ENCODE measurements at places on chromosomes 2 and 18.

GRCh38 chr18:22193466-22193865 is 24.1 kb downstream of the GATA6 start:
- DNase-seq, result no peak

GRCh38 chr18:47313901-47314300 is 62.4 kb upstream of the SKOR2 start:
- DNase-seq, result no peak

DNA sequence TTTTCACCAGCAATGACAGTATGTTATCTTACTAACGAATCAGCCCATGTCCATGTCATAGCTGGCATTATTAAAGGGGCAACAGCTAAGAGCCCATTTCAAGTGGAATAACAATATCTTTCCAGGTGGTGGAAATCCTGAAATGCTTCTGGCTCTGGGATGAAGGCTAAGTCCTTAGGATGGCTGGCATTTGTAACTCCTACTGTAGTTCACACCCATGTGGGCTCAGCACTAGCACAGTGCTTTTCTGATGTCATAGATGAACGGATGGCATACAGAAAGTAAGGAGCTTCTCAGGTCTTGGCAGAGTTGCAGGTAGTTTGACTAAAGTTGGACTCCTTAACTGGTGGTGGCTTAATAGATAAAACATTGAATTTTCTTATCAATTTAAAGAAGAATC is 10.0 kb downstream of the TMEM200C start:
- DNase-seq, result no peak

- DNase-seq, result no peak
Observed at GRCh38 chr2:1518867-1519530, 105.7 kb downstream of the TPO start.

DNA sequence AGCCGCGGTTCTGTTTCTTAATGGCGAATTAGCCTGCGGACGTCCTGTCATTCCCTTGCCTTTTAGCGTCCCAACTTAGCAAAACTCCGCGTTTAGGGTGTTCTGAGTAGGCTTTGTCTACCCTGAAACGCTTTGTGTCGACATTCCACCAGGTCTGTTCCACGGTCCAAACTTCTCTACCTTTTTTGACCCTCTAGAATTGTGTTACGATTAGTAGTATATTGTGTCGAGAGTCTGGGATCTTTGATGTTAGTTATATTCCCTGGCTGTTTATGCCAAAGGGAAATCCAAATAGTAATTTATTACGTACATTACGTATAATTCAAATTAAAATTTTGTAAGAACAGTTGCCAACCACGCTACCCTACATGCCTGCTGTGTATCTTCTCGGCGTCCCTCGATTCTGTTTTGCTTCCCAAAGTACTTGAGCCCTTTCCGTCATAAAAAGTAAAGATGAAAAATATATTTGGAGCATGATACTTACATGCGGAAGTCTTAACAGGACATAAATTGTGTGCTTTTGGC is 495 bp upstream of the TTC32 start:
- DNase-seq, result no peak

DNA sequence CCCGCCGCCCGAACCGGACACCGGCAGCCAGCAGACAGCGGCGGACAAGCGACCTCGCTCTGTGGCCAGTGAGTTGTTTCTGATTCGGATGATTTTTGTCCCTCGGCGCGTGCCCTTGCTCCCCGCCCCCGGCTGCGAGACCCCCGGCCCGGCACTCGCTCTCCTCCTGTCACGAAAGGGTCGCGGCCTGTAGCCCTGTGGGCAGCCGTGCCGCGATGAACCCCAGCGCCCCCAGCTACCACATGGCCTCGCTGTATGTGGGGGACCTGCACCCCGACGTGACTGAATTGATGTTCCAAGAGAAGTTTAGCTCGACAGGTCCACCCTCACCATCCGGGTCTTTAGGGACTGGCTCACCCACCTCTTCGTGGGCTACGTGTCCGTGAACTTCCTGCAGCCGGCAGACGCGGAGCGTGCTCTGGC is 1257.5 kb upstream of the ACVR2A start:
- DNase-seq, result no peak

DNA sequence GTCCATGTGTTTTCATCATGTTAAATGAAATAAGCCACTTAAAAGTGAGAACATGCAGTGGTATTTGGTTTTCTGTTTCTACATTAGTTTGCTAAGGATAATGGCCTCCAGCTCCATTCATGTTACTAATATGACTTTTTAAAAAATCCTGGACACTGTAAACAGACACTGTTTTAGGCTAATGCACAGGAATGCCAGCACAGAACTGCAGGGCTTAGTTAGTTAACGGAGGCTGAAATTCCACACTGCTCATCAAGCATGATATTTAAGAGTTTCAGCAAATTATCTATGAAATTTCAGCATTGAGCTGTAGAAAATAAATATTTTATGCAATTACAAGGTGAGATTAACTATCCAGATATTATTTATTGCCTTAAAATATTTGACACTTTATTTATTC is 42.5 kb upstream of the PAX3 start:
- DNase-seq, result no peak

GRCh38 chr2:32061973-32062861 is 1.1 kb upstream of the SPAST start:
- DNase-seq, result no peak

DNA sequence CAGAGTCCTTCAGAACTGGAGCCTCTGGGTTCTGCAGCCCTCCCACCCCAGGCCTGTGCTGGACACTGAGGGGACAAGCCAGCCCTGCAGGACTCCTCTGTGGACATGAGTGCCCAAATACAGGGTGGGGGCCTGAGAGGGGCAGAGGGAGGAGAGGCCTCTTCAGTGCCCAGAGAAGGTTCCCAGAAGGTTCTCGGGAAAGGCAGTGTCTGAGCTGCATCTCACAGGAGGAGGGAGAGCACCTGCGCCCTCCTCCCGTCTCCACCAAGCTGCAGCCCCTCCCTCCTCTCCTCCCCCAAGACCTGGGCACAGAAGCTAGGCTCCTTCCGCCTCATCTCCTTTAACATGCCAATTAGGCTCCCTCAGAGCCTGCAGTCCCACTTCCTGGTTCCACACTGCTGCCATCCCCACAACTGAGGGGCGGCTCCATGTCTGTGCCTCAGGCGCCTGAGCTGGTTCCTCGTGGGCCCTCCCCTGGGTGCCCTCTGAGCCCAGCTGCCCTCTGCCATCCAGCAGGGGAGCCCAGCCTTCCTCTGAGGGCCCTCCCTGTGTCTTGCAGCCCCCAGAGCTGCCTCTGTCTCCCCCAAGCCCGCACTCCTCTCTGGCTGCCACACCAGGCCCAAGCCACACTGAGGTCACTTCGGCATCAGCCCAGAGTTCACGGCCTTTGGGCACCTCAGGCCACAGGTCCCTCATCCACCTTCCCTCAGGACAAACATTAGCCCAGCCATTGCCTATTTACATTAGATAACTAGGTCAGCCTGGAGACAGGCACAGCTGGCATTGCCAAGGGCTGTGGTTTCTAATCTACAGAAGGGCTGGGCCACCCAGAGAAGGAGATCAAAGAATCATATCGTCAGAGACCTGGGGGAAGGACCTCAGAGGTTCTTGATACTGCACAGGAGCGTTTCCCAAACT is 28.9 kb downstream of the KCNK3 start:
- no peak for DNase-seq

DNA sequence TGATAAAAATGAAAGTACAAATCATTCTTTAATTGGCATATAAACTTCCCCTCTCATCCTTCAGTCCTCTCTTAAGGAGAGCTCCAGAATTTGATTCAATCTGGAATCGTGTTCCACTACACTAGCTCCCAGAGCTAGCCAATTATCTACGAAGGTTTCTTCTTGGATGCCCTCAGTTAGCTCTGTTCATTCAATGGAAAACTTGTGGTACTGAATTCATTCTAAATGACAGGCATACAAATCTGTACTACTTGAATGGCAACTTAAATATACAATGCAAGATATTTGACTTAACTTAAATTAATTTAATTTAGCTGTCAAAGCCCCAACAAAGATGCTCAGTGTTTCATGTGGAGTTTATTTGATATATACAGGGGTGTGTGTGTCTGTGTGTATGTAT is 1474.2 kb upstream of the CELF4 start:
- DNase-seq, result no peak

- no peak for DNase-seq
Observed at GRCh38 chr2:15638720-15639119, 47.1 kb downstream of the DDX1 start.

DNA sequence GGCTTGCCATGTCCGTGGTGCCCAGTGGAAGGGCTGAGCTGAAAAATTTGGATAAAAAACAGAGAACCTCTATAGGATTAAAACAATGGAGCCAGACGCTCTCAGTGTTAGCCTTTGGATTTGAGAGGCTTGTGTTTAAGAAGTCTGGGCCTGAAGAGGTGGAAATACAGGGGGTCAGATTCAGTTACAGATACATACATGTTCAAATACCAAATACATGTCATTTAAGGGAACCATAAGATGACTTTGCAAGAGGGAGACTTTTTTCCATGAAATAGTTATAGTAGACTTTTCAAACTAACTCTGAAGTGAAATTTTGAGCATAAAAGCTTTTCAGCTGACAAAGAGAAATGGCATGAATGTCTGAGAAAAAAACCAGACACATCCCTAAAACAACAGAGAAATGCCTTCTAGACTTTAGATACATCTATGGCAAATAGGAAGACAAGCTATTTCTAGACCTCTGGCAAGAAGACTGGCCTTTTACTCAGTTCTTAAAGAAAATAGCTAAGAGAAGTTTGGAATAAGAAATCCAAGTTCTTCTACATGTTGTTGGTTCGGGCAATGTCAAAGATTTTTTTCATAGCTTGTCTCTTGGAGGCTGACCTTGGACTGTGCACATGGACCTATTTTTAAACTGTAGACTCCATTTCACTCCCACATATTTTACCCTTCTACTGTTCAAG is 112.9 kb downstream of the LTBP1 start:
- no peak for DNase-seq

- no peak for DNase-seq
Observed at GRCh38 chr18:22591222-22591621, 173.5 kb upstream of the CTAGE1 start.

- no peak for DNase-seq
Observed at GRCh38 chr2:12818416-12819102, 101.8 kb downstream of the TRIB2 start.

DNA sequence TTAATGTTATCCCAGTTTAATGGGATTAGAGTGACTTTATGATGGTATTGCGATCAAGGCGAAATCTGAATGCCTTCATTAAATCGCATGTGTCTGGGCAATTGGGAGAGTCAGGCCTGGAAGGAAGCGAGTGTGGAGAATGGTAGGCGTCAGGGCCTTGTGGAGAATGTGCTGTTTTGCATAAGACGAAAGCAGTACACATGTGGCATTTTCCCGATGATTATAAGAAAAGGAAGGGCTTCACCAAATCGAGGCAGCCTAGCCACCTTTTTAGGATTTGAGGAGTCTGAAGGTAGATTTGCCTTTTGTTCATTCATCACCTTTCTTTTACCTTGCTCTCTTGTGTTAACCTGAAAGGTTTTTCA is 1.0 kb downstream of the ZNF532 start:
- no peak for DNase-seq

DNA sequence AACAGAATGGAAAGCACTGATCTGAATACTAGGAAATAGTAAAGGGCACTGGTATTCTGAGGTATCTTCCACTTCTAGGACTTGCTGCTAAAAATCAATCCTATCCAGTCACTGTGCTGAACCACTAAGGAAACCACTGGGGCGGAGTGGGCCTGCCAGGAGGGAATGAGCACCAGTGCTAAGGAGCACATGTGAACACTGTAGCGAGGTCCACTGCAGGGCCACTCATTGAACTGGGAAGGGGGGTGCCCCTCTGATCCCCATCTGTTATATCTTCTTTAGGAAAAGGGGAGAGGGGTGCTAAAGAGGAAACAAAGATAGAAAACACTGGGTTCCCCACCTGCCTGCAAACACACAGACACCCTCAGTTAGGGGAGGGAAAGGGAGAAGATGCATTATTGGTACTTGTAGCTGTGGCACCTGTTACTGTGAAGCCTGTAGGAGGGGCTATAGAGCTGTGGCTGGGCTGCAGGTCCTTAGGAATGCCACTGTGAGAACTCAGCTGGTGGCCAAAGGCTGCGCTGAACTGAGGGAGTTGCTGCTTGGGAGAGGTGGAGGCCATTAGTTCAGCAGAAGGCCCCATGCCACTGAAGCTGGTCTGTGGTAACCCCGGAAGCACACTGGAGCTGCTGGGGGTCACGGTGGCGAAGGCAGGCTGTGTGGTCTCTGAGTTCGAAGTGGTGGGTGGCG is 81.8 kb downstream of the INO80D start:
- DNase-seq, result no peak

GRCh38 chr2:45496869-45497268 is 114.2 kb downstream of the SRBD1 start:
- DNase-seq, result no peak

- no peak for DNase-seq
Observed at GRCh38 chr2:40550085-40550484, 98.2 kb upstream of the SLC8A1 start.

- no peak for DNase-seq
Observed at GRCh38 chr2:221981912-221982470, 316.8 kb downstream of the PAX3 start.

DNA sequence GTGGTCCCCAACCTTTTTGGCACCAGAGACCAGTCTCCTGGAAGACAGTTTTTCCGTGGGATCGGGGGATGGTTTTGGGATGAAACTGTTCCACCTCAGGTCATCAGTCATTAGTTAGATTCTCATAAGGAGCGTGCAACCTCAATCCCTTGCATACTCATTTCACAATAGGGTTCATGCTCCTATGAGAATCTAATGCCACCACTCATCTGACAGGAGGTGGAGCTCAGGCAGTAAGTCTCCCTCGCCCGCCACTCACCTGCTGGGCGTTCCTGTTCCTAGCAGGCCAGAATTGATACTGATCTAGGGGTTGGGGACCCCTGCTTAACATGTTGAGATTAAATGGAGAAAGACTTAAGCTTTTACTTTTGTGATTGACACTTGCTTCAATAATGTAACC is 9.9 kb downstream of the NABP1 start:
- DNase-seq, result no peak

DNA sequence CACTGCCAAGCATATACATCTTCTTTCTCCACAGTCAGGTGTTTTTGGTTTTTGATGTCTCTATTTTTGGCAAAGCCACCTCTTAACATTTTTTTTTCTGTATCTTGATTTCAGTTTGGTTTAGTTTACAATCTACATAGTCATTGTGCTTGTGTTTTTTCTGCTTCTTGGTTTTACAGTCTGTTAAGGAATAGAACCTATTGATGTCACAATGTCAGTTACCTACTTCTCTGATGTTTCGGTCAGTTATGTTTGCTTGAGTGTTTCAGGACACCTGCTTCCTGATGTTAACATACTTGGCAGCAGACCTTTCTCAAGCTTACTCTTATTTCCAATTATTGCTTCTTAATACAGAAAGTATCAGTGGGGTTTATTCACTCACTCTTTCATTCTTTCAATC is 253.3 kb downstream of the SPAG16 start:
- DNase-seq, result no peak

- DNase-seq, result no peak
Observed at GRCh38 chr2:43402452-43402937, 176.1 kb upstream of the ZFP36L2 start.
